Fibroblast of upper back skin (primary cell): ENCODE measurements at places on chromosomes 1 and 21.
A peak's percentile ranks its signal among the peaks of the same experiment; 100 is the strongest.

GRCh38 chr1:78836726-78837125 is 169.8 kb downstream of the ADGRL4 start:
- DNase-seq: peak; percentile 11

- no peak for DNase-seq
Observed at GRCh38 chr1:100629391-100629790, 90.2 kb upstream of the VCAM1 start.

DNA sequence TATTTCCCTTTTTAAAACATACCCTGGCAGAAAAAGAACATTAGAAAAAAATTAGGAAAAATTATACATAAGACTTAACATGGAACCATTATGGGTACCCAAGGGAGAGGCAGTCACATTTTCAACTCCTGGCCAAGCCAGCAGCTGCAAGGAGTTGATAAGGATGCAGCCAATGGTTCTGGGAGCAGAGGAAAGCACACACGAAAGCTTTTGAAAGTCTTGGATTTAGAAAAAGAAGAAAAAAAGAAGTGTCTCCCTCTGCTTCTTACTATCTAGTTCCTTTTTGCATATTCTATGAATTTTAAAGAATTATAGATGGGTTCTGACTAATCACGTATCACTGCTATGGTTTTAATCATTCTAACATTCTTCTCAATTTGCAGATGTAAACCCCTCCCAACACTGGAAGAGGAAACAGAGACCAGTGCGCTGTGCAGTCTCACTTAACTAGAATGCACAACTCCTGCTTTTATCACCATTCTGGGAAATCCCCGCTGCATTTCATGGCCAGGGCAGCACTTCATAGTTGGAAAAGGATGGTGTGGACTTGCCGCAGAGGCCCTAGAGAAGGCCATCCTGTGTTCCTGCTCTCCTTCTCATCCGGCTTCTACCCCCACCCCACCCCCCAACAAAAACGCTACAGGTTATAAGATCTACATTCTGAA is 2.7 kb upstream of the CD58 start:
- peak; percentile 42 for DNase-seq

GRCh38 chr1:149917571-149918144 is at the start of gene SV2A:
TSS of gene SV2A (minus strand) at chr1:149917844. CDS start at chr1:149913840, 4,004 bp downstream.
- peak; percentile 72 for DNase-seq

DNA sequence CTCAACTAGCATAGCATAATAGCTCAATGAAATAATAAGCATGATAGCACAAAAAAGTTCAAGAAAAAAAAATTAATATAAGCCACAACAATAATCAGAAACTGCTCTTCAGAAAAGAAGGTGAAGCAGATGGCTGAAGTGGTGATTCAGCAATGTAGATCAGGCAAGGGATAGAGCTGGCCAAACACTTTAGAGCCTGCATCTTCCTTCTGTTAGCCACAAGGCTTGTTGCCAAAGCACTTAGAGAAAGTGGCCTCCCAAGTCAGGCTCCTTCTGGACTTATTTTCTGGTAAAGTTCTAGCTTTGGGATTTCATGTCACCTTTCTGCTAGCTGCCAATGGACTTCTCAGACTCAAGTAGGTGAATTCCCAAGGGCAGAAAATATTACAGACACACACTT is 60.3 kb upstream of the C1orf87 start:
- peak; percentile 90 for DNase-seq

DNA sequence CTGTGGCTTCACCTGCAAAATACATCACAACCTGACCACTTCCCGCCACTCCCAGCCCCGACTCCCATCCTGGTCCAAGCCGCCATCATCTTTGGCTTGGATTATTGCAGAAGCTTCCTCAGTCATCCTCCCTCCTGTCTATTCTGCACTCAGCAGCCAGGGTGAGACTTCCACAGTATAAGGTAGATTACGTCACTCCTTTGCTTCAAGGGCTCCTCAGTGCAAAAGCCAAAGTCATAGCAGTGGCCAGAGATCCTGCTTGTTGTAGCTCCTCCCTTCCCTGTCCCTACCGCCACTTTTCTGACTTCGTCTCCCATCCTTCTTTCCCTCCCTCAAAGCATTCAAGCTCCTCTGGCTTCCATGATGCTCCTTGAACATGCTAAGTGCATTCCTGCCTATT is 152.8 kb downstream of the GRIK3 start:
- DNase-seq: no peak

DNA sequence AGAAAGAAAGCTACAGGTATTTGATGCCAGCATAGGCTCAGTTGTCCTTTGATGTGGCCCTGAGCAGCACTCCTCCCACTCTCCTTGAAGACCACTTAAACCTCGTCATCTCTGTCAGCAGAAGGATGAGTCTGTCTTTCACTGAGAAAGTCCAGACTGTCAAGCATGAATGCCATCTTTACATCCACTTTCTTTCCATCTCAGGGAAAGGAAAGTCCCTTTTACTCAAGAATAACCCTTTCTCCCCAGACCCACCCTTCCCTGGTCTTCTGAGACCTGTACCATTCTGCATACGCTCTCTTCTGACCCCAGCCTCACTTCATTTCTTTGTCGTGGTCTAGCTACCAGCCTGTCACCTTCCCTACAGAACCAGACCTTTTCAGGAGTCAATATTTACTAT is 4.0 kb upstream of the ELAPOR1 start:
- DNase-seq: no peak

DNA sequence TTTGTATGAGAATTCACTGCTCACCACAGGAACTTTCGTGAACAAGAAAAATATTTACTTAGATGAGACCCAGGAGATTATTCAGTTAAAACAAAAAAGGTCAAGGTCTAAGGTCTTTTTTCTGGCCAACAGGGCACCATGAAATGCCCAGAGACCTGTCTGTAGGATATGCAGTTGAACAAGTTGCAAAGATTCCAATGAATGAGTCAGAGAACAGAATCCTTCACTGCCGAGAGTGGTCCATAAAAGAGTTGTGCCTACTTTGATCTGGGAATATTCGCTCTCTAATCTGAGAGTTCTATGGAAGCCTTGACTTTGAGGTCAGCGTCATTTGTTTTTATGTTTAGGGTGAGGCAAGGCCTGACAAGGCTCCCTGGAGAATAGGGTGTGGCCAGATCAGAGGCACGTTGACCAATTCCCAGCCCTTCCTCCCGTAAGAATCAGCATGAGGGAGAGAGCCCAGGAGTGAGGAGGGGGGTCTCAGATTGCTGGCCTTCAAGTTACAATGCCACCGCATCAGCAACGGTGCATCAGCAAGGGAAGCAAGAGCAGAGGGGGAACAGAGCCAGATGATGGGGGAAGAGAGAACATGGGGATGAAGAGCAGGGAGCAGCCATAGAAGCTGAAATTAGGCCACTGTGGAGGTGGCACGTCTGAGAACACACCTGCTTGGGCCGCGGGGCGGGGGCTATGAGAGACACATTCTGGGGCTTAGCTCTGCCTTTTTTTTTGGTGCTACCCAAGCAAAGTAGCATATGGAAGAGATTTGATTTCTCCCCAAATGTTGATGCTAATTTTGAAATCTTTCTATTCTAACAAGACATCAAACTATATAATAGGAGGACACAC is 206.4 kb upstream of the RAB4A start:
- no peak for DNase-seq

DNA sequence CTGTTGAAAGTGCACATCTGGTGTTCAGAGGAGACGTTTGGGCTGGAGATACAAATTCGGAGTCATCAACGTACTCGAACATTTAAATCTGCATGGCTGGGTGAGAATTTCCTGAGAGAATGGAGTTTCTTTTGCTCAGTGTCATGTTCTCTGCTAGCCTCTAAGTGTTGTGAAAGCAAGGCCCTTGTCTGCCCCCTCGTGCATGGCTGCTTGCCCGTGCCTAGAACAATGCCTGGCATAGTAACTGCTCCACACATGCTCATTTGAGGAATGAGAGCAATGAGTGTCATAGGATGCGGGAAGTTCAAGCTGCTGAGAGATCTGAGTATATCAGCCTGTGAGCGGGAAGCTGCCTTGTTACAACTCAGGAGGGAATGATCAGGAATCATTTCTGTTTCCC is 171.1 kb upstream of the CSF3R start:
- no peak for DNase-seq

GRCh38 chr1:233114159-233114558 is 163.7 kb downstream of the NTPCR start:
- no peak for DNase-seq

- no peak for DNase-seq
Observed at GRCh38 chr1:48718705-48719104, 58.0 kb downstream of the BEND5 start.

- peak; percentile 73 for DNase-seq
Observed at GRCh38 chr1:94142022-94142421, 21.1 kb upstream of the ABCA4 start.

- no peak for DNase-seq
Observed at GRCh38 chr1:111129376-111129775, 10.5 kb downstream of the DRAM2 start.

DNA sequence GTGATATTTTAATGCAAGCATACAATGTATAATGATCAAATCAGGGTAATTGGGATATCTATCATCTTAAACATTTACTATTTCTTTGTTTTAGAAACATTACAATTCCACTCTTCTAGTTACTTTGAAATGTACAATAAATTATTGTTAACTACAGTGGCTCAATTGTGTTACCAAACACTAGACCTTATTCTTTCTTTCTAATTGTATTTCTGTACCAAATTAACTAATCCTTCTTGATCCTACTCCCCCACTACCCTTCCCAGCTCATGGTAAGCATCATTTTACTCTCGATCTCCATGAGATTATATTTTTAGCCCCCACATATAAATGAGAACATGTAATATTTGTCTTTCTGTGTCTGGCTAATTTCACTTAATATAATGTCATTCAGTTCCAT is 95.0 kb upstream of the MROH9 start:
- no peak for DNase-seq

GRCh38 chr1:237164406-237165352 is 122.7 kb downstream of the RYR2 start:
- no peak for DNase-seq

GRCh38 chr1:20376880-20377494 is 86.3 kb downstream of the VWA5B1 start:
- peak; percentile 36 for DNase-seq

DNA sequence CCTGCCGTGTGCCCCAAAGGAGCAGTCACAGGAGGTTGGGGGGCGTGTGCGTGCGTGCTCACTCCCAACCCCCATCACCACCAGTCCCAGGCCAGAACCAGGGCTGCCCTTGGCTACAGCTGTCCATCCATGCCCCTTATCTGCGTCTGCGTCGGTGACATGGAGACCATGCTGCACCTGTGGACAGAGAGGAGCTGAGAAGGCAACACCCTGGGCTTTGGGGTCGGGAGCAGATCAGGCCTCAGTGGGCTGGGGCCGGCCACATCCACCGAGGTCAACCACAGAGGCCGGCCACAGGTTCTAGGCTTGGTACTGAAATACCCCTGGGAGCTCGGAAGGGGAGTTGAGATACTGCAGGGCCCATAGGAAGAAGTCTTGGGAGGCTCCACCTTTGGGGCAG is 23.5 kb downstream of the COL6A1 start:
- DNase-seq: no peak

DNA sequence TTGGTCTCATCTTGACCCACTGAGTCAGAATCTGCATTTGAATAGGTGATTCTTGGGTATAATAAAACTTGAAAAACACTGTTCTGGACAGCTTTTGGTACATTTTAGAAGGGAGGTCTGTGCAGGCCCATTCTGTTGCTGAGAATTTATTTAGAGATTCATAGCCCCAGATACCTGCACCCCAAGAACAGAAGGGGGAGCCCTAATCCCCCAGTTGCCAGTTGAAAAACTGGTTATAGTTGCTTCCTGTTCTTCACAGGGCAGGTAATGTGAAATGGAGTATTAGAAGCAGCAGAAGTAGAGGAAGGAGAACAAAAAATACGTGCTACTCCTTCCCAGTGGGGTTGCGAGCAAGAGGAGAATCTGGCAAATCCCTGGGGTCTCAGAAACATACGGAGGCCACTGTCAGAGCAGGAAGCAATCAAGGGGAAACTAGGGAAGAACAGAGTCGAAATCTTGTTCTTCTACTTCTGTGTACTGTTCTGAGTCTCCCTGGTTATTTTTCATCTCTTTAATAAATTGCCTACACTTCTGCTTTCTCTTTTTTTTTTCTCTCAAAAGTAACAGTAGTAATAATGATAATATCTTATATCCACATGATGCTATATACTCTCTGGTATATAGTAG is 4.6 kb upstream of the CLCA2 start:
- DNase-seq: peak; percentile 43

GRCh38 chr1:208254862-208255261 is 10.7 kb upstream of the PLXNA2 start:
- DNase-seq: peak; percentile 90

- DNase-seq: peak; percentile 96
Observed at GRCh38 chr21:41678924-41679318, 87.9 kb downstream of the RIPK4 start.

DNA sequence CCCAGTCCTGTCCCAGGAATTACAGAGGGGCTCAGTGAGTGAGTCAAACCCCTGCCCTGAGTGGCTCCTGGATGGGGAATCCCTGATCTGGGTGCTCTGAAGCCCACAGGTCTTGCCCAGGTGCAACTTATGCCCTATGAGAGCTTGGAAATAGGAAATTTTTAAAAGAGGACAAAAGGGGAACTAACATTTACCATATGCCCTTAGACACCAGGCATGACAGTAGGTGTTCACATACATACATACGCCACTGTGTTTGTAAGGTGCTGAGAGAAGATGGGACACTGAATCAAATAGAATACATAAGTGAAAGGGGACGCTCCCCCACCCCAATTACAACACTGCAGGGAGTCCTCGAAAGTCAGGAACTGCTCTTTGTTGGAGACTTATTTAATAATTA is 1.4 kb downstream of the CFAP45 start:
- DNase-seq: no peak

GRCh38 chr1:54317084-54317483 is 89.1 kb downstream of the SSBP3 start:
- DNase-seq: no peak

- DNase-seq: no peak
Observed at GRCh38 chr1:110556471-110556807, 37.5 kb upstream of the KCNA10 start.

DNA sequence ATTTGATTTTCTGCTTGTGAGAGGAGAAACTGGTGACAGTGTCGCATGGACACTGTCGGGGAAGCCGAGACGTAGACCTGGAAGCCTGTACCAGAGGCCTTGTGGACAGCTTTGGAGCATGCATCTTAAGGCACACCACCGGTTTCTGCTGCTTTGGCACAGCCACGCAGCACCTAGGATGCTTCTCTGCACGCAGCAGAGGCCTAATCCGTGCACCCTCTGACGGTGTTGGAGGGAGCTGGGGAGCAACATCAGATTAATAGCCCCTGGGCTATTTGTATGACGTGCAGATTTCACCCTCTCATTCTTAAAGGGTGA is 30.3 kb downstream of the TEX35 start:
- no peak for DNase-seq

DNA sequence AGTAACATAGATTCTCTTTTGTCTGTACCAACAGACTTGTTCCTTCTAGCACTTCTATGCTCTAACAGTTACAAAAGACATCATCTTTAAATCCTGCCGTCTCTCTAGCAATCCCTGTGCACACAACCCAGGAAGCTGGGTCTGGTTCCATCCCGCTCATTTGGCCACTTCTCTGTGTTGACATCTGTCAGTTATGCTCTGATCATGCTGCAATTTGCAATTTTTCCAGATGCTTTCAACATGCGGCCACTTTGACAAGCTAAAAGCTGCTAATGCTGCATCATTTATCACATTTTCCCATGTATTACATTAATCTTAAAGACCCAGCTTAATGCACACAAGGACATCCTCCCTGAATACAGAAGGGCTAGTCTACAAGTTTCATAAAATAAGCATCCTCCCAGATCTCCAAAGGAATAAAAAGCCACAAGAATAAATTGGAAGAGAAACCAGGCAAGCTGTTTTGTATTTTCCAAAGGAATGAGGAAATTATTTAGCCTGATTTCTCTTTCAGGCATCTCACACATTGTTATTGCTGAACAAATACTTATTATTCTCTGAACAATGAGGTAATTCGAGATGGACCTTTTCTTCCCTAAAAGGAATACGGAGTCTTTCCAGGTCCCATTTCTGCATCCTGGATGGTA is 19.0 kb upstream of the LRRC52 start:
- DNase-seq: no peak
